ENCODE measurements at places on chromosomes 3 and 15.

GRCh38 chr3:27358372-27358771, 10.8 kb downstream of the NEK10 start:
- DNase-seq = no peak

GRCh38 chr3:194577986-194578905, 55.0 kb downstream of the TMEM44 start:
- no peak for DNase-seq

DNA sequence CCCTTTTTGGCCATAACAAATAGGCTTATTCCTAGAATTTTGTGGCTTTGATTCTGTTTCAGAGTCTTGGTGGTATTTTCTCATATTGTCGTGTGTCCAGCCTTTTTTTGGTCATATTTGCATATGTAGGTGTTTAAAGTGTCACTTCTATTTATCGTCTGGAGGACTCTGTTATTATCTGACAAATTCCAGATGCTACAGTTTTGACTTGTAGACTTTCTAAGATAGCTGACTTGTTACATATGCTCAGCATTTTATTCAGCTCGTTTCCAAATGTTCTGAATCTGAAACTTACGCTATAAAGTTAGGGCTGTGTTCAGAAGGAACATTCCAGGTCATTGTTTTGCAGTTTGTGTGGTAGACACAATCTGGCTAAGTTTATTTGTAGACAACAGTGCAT, 1.9 kb downstream of the PPP4R2 start:
- no peak for DNase-seq

DNA sequence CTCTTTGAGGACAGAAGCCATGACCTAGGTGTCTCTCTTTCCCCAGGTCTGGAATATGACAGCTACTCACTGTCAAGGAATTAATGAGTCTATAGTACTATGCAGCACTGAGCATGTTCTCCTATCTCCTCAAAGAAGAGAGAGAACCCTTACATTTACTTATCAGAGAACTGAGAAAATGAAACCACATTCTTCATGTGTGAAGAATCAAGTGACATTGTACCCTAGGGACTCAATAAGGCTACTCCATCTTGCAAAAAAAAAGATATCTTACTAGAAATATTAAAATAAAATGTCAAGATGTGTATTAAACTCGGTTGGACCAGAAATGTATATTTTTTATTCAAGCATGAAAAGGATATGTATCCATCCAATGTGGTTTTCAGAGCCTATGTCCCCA, 133.2 kb upstream of the COL8A1 start:
- DNase-seq = no peak

- DNase-seq = no peak
These were observed 376.4 kb downstream of the CTNNB1 start for GRCh38 chr3:41575724-41576123.

DNA sequence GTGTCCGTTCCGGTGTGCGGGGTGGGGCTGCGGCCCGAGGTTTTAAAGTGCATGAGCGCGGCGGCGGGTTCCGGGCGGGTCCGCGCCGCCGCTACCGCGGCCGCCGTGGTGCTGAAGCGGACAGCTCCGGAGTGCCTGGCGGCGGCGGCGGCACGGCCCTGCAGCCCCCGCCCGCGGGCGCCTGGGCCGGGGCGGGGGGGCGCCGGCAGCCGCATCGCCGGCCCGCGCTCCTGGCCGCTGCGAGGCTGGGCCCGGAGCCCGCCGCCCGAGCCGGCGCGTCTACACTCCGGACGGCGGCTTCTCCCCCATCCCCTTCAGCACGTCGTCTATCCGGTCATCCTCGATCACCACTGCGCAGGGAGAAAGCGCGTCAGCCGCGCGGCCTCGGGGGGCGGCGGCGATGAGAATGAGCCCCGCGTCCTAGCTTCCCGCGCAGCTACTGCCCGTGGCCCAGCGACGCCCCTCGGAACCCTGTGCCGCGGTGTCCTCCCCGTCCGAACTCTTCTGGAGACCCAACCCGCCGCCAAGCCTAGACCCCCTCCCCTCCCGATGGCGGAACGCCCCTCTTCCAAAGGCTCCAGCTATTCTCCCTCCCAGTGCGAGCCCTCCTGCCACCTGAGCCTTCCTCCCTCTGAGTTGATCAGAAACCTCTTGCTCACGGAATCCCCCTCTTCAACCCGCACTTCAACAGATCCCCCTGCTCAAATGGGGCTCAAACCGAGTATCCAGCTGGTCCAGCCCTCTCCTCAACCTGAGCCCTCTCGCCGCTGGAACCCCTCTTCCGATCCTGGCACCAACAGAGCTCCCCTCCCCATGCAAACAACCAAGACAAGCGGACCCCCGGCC, 1.3 kb downstream of the CAMK2N2 start:
- no peak for DNase-seq

DNA sequence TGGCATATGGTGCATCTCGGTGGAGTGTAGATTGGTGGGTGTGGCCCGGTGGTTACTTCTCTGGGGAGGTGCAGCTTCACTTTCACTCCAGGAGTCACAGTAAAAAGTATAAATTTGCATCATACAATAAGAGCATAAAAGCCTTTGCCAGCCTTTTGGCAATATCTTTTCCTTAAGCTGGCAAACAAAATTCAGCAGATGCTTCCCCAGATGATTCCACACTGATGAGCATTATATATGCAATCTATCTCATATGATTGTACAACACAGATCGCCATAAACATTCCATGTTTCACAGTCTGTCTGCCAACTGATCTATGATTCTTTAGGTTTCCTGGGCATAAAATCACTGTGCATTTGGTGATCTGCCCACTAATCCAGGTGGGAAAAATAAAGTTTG, 120.2 kb upstream of the ALCAM start:
- DNase-seq = no peak

DNA sequence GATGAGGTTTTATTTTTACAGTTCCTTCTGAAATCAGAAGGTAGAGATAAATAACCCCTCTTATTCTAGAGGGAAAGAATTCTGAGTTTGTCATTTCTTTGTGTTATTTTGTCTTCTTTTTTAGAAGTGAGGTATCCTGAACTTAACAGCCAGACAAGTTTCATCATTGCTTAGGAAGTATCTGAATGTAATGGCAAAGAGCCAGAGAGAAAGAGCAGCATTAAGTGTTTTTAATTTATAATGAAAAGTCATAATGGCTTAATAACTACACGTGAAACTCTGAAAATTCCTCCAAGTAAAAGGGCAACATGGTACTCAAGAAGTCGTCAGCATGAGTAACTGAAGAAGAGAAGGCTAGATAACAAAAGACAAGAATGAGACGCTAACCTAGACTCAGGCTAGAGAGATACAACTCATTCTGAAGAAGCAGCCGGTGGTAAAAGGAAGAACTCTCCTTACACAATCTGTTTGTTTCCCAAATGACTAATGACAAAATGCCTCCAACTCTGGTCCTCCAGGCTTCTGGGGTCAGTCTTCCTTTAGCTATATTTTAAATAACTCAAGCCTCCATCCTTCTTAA, 116.2 kb upstream of the NECTIN3 start:
- DNase-seq = no peak

- DNase-seq = no peak
These were observed 43.3 kb downstream of the POMGNT2 start for GRCh38 chr3:43062564-43063040.

DNA sequence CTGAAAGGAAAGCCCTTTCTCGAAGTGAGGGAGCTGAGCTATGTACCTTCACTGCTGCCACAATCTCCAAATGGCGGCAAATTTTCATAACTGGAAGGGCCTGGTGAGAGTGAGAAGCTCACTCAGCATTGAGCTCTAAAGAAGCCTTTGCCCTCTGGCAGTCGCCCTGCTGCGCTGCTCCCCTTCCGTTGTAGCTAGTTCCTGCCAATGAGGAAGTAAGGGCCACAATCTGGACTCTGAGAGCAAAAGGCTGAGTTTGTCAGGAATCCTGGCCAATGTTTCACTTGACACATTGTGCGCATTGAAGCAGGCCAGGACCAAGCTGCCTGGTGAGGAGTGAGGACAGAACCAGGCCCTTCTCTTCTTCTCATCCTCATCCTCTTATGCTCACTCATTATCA, 579.5 kb downstream of the PDCD6IP start:
- DNase-seq = no peak

GRCh38 chr3:50193286-50193685, 1.9 kb downstream of the GNAT1 start:
- DNase-seq = no peak

- no peak for DNase-seq
These were observed 167.3 kb downstream of the GMNC start for GRCh38 chr3:190695225-190695624.

DNA sequence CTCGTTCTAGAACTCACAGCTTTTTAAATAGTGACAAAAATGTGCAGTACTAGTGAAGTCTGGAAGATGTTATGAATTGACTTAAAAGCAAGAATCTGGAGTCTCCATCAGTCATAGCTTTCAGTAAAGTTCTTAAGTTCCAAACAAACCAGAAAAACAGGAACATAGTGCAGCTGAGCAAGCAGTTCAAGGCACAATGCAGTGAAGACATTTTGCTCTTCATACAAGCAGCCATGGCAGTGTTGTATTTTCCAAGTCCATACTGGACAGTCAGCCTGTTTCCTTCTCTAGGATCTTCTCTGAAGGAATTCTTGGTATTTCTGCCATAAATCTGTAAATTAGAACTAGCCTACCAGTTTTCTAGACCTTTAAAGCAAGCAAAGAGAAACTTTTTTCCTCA, 90.5 kb downstream of the LRRC28 start:
- DNase-seq = no peak

DNA sequence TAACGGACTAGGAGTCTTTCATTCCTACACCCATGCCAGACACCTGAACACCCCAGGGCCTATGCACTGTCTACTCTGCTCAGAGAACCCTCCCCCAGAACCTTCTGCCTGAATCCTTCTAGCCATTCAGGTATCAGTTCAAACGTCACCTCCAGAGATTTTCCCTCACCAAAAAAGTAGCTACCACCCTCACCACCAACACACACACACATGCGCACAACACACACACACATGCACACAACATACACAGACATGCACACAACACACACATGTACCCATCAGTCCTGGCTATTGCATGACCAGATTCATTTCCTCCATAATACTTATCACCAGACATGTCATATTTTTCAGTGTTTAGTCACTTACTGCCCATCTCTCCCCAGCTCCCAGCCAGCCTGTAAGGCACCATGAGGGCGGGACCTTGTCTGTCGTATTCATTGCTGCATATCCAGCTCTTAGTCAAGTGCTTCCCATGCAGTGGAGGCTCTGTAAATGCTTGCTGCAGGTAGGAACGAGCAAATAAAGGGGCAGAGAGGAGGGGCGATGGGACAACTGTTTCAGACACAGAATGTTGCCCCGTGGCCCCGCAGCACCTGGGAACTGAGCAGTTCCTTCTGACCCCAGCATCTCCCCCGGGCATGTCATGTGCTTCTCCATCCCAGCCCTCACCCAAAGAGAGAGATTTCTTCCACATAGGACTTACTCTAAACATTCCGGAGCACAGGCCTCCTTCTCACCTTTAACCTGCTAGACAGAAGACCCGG, 29.2 kb downstream of the XXYLT1 start:
- DNase-seq = no peak

DNA sequence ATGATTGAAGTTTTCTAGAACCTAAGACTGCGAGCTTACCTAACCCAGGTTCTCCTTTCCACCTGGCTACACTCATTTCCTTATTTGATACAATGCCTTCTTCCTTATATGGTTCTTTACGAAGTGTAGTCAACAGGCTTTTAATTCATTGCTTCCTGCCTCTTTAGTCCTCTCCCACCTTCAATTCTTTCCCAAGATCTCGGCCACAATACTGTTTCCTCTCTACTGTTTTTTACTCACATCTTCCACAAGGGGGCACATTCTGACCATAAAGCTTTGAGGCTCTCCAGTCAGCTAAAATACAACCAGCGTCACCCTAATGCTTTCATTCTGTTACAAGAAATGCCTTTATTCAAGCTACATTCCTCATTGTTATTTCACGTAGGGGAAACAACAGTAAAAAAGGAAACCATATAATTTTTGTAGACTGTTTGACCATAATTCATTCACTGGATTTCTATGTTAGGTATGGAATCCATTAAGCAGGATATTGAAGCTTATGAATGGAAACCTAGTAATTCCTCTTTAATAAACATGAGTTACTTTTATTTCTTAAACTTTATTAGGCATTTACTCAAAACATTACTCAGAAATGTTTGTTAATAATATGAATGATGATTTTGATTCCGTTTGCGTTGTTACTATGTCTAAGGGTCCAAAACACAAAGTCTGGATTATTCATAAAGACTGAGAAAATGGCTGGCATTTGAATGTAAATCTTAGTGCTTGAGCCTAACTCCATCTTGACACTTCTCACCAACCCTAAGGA, 29.5 kb upstream of the VEPH1 start:
- DNase-seq = peak; percentile 22

DNA sequence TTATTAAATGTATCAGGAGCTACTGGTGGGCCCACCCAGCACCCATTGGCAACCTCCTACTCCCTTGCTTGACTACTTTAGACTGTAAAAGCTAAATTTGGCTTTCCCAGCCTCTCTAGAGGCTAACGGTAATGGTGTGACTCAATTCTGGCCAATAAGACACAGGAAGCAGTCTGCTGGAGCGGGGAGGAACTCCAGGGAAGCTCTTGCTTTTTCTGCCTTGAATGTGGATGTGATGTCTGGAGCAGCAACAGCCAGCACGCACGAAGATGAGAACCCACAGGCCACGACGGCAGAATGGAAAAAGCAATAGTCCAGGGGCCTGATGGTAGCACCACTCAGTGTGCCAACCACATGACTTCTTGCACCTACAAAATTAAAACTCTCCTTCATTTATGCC, 39.9 kb downstream of the RAB6B start:
- no peak for DNase-seq

- DNase-seq = peak; percentile 70
These were observed 238.4 kb upstream of the MDFIC2 start for GRCh38 chr3:70550723-70551319.

GRCh38 chr3:30309961-30310954, 296.1 kb upstream of the TGFBR2 start:
- DNase-seq = no peak

DNA sequence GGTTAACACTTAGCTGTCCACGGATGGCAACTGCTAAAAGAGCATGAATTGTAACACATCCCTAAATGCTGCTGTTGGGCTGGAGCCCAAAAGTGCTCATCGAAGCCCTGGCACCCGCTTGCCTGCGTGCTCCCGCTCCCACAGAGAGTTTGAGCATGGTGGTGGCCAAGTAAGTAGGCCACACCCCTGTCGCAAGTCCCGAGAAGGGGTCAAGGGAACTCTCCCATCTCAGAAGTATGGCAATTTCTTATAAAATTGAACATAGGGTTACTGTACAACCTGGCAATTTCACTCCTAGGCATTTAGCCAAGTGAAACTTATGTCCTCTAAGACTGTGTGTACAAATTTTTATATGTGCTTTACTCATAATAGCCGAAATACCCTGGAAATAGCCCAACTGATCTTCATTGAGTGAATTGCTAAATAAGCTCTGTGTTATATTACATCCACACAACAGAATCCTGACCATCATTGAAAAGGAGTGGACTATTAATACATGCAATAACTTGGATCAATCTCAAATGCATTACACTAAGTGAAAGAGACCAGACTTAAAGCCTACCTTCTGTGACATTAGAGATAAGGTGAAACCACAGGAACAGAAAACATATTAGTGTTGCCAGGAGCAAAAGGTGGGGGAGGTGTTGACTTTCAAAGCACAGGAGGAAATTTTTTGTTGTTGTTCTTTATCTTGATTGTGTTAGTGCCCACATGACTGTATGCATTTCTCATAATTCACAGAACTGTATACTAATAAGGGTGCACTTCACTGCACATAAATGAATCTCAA, 1.5 kb upstream of the GCSAM start:
- no peak for DNase-seq
